ENCODE measurements at places on chromosomes 5 and 9.

DNA sequence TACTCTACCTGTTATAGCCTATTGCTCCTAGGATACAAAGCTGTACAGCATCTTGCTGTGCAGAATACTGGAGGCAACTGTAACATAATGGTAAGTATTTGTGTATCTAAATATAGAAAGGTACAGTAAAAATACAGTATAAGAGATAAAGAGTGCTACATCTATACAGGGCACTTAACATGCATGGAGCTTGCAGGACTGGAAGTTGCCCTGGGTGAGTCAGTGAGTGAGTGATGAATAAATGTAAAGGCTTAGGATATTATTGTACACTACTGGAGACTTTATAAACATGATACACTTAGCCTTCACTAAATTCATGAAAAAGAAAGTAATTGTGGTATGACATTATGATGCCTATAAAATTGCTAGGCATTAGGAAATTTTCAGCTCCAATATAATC is 65.5 kb upstream of the OSMR start:
- no peak for DNase-seq

GRCh38 chr5:39080597-39081204 is 6.5 kb upstream of the RICTOR start:
- peak; percentile 33 for DNase-seq

- no peak for DNase-seq
These were observed 48.2 kb downstream of the FRMD3 start for GRCh38 chr9:83489961-83490360.

- no peak for DNase-seq
These were observed 85.9 kb downstream of the HRH2 start for GRCh38 chr5:175743676-175744210.

DNA sequence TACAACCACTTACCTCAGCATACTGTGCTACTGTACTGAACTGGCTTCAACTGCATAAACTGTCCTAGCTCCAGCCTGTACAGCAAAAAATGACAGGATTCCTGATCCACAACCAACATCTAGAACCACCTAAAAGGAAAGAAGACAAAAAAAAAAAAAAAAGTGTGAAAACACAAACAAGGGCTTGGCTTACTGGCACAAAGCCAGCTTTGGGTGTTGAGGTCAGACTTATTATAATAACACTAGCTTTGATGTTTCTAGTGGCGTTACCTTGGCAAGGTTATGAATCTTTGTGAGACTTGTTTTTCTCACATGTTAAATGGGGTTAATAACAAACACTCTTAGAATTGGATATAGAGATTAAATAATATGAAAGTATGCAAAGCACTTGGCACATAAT is 148.5 kb upstream of the PUM3 start:
- no peak for DNase-seq

DNA sequence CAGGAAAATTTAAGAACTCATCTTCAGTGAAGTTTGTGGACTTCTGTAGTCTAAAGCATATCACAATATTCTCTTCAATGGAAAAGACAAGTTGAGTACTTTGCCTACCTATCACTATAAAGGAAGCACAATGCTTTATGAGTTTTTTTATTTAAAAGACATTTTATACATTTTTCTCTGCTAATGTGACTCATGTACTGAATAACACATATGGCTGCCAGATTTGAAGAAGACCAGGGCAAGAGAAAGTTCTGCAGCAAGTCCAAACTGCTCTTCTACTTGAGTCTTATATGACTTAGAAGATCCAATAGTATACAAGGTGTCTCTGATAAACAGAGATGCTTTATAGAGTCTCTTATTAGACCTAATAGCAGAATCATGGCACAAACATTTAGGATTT is 978.4 kb downstream of the TLE4 start:
- no peak for DNase-seq

- no peak for DNase-seq
These were observed 2.4 kb upstream of the STC2 start for GRCh38 chr5:173330338-173331206.

GRCh38 chr5:17316970-17317459 is 99.6 kb downstream of the BASP1 start:
- DNase-seq = no peak

- DNase-seq = no peak
These were observed 61.9 kb upstream of the ADAMTS16 start for GRCh38 chr5:5078009-5078897.

DNA sequence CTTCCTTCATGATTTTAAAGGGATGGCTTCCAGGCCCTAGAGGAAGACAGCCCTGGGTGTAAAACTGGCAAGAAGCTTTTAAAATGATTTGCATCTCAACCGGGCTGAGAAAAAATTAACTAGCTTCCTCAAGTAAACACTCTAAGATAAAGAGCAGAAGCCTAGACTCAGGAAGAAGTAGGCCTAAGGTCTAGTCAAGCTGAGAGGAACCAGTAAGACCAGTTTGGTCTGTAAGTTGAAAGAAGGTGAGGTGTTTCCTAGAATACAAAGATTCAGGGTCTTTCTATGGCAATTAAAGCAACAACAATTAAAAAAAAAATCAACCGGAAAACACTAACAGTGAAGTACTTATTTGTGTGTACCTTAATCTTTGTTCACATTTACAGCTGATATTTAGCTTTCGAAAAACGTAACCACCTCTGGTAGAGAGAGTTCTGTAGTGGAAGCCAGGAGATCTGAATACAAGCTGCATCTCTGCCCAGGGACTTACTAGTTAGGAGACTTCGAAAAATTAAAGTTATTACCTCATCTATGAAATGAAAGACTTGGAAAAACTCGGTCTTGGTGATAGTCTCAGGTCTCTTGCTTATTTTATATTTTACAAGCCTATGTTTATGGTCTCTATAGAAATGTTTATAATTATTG is 75.7 kb downstream of the TUSC1 start:
- DNase-seq = no peak
